Suprapubic skin (tissue), 4 donors: ENCODE measurements at places on chromosomes 5 and 9.

GRCh38 chr5:161094411-161094810, 242.4 kb upstream of the ATP10B start:
- DNase-seq, result no peak

- DNase-seq, result no peak
Measured at GRCh38 chr5:156322666-156323065, 4.3 kb upstream of the SGCD start.

DNA sequence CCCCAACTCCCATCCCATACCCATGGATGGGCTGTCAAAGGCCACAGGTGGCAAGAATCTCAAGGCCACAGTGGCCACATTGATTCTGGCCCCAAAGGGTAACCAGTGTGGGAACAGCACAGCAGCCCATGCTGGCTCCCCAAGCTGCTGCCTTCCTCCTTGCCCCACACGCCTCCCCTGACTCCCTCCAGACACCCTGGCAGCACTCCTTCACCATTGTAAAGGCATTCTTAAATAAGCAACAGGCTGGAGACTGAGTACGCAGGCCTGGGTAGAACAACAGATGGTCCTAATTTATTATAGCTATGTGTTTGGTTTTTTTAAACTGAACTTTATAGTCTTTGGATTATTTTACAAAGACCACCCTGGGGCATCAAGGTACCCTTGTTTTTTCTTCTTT, 158.8 kb downstream of the TSSK1B start:
- DNase-seq, result no peak

DNA sequence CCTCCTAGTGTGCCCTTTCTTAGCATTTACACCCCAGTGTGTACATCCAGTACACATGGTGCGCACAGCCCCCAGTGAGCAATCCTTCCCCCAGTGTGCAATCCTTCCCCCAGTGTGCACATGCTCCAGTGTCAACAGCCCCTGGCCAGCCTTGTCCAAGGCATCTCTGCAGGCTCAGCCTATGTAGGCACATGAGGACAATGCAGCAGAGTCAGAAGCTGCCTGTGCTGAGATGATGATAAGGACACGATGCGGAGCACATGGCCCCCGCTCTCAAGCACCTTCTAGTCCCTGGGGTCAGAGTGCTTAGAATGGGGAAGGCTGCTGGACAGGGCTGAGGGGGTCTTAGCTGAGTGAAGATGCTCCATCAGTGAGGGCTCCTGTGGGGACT, 69.8 kb downstream of the GADD45G start:
- no peak for DNase-seq

DNA sequence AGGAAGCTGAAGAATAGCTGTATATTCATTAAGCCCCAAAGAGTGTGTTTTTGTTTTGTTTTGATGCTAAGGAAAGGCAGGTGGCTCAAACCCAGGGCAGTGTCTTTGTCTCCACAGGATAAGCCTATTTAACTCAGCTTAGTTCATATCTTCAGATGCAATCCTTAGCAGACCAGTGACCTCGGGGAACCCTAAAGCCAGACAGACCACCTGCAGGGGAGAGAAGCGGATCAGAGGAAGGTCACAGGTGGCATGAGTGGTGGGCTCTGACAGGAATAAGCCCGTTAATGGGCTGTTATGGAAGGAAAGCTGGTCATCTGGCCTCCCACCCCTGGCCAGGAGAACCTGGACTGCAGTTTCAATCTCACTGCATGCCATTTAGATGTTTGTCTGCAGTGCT, 30.8 kb downstream of the TAS2R1 start:
- no peak for DNase-seq

DNA sequence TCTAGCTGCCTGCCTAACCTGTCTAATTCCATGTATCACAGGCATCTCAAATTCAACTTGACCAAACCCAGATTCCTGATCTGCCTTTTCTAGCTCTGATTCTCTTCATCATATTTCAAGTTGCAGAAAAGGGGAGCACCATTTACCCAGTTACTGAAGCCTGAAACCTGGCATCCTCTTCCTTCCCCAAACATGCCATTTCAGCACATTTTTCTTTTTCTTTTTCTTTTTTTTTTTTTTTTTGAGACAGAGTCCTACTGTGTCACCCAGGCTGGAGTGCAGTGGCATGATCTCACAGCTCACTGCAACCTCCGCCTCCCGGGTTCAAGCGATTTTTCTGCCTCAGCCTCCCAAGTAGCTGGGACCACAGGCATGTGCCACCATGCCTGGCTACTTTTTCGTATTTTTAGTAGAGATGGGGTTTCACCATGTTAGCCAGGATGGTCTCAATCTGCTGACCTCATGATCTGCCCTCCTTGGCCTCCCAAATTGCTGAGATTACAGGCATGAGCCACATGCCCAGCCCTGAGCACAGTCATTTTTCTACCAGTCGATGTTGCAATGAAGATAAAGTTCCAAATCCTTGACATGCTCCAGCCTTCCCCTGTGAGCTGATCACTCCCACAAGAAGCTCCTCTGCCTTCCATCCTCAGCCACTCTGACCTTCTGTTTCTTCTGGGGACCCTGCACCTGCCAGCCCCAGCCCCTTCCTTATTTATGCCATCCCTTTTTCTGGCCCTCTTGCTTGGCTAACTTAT, 32.2 kb downstream of the ACER2 start:
- no peak for DNase-seq

DNA sequence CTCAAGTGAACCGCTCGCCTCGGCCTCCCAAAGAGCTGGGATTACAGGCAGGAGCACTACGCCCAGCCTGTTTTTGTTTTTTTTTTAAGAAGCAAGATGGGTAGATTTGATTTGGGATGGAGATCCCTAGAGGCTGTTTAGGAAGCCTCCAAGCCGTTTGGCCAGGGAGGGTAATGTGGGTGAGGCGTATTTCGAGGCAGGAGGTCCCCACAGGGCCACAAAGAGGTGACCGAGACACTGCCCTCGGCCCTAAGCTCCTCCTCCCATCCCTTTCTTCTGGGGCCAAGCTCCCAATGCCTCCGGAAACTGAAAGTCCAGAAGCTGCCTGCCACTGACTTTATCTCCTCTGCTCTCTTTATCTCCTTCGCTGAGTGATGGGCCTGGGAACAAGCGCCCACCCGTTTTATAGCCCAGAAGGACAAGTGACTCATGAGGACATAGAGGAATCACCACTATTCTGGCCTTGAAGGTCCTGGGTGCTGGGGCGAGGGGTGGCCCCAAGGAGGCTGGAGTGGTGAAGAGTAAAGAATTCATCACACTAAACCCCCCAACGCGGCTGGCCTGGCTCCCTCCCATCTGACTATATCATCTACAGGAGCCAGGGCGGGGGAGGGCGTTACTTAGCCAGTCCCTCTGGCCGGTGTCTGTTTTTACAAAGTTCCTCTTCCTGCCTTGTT, 2.0 kb upstream of the RALGDS start:
- peak; percentile 83 for DNase-seq

GRCh38 chr5:116747881-116748280, 173.3 kb upstream of the SEMA6A start:
- no peak for DNase-seq

DNA sequence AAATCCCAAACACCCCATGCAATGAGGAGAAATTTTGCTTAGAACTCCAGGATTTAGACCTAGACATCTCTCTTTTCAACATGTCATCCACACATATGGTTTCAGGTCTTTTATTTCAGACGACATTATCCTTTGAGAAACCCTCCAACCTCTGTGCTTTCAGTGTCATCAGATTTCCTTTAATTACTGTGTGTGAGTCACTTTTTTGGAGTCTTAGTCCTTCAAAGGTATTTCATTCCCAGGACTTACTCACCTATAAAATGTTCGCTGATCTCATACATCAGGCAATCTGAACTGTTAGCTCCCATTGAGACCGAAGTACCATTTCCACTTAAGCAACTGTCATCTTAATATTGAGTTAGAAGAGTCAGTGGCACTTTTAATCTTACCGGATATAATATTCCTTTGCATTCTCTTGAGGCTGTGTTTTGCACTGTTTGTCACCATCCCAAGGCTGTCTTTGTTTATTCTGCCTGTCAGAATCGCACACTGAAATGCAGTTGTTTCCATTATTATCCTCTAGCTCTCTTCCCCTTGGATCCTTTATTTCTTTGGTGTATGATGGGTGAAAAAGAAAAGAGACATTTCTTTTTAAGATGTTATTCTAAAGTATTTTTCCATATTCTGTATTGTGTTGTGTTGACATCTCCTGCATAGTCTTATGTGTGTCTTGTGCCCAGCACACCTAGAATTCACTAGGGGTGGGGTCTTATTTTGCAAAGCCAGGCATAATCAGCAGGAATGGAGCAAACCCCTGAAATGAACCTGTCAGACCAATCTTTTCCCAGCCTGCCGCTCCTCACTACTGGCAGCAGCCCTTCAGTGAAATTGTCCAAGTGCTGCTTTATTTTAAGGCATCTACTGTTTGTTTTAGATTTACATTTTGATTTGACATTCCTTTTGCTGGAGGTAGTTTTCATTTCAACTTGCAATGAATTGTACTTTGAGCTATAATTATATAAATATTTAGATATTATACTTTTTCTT, 155.4 kb downstream of the PAM start:
- no peak for DNase-seq

DNA sequence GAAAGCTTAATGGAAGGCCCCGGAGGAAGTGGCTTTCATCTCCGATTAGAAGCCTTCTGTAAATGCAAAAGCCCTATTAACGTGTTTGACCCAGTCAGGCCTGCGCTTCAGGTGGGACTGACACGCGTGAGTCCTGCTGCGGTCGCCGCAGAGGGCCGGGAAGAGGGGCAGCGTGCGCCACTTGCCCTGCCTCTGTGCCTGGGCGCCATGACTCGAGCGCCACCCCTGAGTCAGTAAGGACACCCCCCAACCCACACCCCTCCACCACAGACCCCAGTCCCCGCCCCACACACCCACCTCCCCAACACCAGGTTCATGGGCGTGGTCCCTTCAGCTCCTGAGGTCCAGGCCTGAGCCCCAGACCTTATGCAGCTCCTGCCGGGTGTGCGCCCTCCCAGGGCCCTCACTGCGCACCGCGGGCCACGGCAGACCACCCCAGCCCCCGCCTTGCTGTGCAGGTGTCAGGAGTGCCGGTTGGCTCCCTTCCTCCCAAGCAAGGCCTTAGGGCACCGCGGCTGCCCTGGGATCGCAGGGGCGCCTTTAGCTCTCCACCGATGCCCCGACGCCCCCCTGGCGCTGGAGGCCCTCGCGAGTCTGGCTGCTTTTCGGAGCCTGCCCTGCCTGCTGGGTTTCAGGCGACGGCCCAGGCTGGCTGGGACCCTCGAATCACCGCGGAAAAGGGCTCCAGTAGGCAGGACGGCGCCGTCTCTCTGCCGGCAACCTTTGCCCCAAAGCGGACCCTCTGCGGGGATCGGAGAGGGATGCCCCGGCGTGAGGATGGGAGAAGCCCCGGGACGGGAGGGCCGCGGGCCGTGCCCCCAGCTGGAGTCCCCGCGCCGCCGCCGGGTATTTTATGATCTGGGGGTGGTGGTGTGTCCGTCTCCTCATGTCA, 625 bp upstream of the OLFM1 start:
- no peak for DNase-seq

DNA sequence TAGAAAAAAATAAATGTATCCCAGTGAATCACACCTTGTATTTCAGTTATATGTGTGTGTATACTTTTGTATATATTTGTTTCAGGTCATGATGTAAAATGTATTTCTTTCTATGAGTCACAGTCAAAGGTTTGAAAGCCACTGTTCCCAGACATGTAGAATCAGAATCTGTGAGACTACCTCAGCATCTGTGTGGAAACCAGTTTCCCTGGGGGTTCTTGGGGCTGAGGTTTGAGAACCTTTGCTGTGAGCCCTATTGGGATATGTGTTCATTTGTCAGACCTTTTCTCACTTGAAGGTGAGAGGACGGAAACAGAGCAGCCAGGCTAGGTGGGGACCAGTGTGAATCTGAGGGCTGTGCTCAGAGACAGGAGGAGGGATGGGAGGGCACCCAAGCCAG, 78.7 kb upstream of the SAP30L start:
- DNase-seq, result no peak

DNA sequence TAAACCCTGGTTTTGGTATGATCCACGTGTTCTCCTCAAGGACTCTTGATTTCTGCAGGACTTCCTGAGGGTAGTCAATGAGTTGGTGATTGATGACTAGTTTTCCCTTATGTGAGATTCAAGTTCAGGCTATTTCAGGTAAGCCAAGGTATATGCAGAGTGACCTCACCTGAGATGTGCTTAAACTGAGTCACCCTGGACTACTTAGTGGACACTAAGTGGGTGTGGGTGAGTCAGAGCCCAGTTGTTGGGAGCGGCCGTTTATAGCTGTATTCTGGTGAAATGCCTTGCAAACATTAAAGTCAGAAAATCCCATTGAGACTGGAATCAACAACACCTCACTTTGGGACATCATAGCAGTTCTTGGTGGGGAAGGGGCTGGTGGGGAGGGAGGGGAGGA, 62.9 kb downstream of the SLC28A3 start:
- no peak for DNase-seq

DNA sequence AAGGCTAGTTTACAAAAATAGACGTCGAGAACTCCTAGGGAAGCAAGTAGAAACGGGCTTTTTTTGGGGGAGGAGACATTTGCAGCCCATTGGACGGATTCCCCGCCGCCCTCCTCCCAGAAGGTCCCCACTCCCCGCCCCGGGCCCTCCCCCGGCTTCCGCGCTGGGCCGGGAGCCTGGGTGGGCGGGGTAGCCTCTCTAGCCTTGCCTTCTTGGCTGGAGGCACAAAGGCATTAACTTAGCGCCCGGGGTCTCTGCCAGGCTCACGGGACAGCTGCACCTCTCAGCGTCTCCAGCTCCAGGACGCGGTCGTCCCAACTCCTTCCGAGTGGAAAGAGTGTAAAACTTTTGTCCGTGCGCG, at the start of gene DMRTA1:
TSS of gene DMRTA1 (plus strand) at position 236 of the 361 bp plus-strand sequence. CDS start 242 bp downstream, outside the sequence.
- peak; percentile 78 for DNase-seq

DNA sequence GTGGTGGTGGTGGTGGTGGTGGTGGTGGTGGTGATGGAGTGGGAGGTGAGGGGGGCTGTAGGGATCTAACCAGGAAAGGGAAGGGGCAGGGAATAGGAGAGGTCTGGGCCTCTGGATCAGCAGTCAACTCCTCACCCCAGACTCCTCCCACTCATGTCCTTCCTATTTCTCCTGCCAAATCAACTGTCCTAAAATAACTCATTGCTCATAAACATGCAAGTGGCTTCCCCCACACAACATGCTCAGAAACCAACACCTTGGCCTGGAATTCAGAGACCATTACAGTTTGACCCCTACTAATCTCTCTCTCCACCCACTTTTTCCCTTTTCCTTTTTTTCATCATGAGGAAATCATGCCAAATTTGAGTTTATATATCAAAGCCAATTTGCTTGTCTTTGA, 8.4 kb upstream of the FSD1L start:
- DNase-seq, result no peak

- no peak for DNase-seq
Measured at GRCh38 chr9:105254226-105254625, 9.8 kb downstream of the SLC44A1 start.

DNA sequence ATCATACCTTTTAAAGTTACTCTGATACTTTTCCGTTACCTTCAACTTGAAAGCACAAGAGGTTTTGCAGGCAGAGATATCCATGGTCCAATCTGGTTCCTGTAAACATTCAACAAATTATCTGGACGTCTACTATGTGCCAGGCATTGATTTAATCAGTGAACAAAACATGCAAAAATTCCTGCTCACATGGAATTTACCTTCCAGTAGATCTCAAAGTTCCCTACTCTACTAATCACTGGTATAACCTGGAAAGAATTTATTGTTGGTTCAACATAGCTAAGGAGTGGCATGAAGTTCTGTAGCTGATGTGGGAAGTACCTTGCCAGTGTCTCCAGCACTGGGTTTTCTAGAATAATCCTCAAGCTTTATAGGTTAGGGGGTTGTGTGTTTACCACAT, 9.8 kb downstream of the OCLN start:
- DNase-seq, result no peak

- DNase-seq, result no peak
Measured at GRCh38 chr5:122301016-122301415, 11.0 kb upstream of the SNCAIP start.
